ENCODE measurements at places on chromosomes 2 and 18. TPM values are rescaled to one million over a fixed set of nuclear protein-coding genes. Genes with fewer than 3 reads are reported as not detected.

GAREM1 gene
- total RNA-seq: 11.1 TPM

TMEM131 gene
- total RNA-seq: 36.7 TPM

GRCh38 chr18:4130734-4131719, 324.1 kb downstream of the DLGAP1 start:
- H3K4me3 ChIP-seq: no peak overlapping the region
- no peak overlapping the region for H3K27ac ChIP-seq
- no peak for DNase-seq

GRCh38 chr2:183227176-183227575, 102.9 kb downstream of the NUP35 start:
- no peak for DNase-seq
- H3K27ac ChIP-seq: no peak overlapping the region
- no peaks in the 10 kb centered on the region for H3K36me3 ChIP-seq
- H3K4me3 ChIP-seq: no peak overlapping the region
- H3K4me1 ChIP-seq: no peaks in the 10 kb centered on the region
- H3K27me3 ChIP-seq: no peaks in the 10 kb centered on the region

DNA sequence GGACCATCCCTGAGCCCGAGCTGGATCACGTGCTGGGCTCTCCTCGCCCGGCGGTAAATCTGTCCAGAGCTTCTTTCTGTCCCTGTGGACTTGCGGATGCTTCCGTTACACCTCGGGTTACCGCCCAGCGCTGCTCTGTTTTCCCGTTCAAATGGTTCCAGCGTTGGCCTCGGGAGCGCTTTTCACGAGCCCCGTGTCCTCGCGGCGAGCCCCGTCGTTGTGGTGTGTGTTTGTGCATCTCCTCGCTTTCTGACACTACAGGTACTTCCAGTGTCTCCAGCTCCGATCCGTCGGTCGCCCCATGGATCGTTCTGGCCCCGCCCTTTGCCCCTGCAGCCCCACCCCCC, 77.4 kb downstream of the RTP5 start:
- no peak for DNase-seq
- H3K4me1 ChIP-seq: no peaks in the 10 kb centered on the region
- H3K27me3 ChIP-seq: no peaks in the 10 kb centered on the region
- H3K4me3 ChIP-seq: no peak overlapping the region
- H3K27ac ChIP-seq: no peak overlapping the region

DNA sequence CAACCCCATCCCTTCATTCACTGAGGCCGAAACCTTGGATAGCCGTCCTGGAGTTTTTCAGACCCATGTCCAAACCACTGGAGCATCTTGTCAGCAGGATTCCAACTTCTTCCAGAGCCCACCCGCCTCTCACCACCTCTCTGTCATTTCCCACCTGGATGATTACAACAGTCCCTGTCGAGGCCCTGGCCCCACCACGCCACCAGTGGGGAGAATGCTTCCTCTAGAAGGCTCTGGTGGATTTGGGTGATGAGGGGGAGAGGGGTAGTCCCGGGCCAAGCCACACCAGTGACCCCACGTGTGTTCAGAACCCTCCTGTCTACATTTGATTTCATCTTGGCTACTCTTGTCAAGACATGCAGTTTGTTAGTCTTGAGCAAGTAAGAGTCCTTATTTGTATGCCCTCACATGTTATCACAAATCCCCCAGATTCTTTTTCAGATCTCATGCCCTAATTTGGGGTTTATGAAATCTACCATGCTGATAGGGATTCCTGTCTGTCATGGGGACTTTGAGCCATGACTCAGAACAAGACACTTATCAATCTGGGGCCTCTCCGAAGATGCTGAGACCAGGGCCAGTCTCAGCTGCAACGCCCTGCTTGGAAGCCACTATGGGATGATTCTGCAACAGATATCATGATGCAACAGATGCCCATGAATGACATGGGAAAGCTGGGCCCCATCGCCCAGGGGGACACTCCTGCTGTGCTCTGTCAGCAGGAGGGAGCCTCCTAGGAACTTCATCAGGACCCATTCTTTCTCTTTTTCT, 186.1 kb downstream of the ZFP36L2 start:
- DNase-seq: no peak
- H3K27me3 ChIP-seq: no peaks in the 10 kb centered on the region
- no peaks in the 10 kb centered on the region for H3K4me1 ChIP-seq
- H3K36me3 ChIP-seq: no peaks in the 10 kb centered on the region
- H3K27ac ChIP-seq: no peak overlapping the region

CYBRD1 gene
- total RNA-seq: 3.6 TPM

GRCh38 chr2:39688181-39688580, 22.5 kb downstream of the TMEM178A start:
- no peak overlapping the region for H3K27ac ChIP-seq
- no peaks in the 10 kb centered on the region for H3K27me3 ChIP-seq
- no peaks in the 10 kb centered on the region for H3K4me1 ChIP-seq
- H3K36me3 ChIP-seq: no peaks in the 10 kb centered on the region
- H3K4me3 ChIP-seq: no peak overlapping the region

DNA sequence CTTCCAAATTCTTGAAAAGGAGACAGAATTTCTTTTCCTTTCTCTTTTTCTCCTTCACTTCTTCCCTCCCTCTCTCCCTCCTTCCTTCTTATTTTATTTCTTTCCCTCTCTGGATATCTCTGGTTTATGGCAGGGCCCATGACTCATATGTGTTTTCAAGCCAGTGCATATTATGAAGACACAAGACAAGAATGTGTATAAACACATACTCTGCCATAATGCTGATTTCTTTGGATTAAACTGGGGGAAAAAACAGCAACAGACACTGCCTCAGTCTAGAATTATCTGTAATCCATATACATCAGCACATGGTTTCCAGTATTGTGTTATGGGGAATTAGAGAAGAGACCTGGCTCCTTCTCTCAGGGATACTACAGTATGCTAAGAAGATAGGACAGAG, 82.8 kb upstream of the CPO start:
- H3K27ac ChIP-seq: no peak overlapping the region
- DNase-seq: no peak
- H3K27me3 ChIP-seq: no peaks in the 10 kb centered on the region
- no peaks in the 10 kb centered on the region for H3K36me3 ChIP-seq
- no peak overlapping the region for H3K4me3 ChIP-seq

WNT6 gene
- total RNA-seq: not detected

- no peak overlapping the region for H3K27ac ChIP-seq
- H3K36me3 ChIP-seq: no peaks in the 10 kb centered on the region
- H3K27me3 ChIP-seq: no peaks in the 10 kb centered on the region
- peak; percentile 42 for DNase-seq
- no peak overlapping the region for H3K4me3 ChIP-seq
These were observed 63.2 kb downstream of the PLCL1 start for GRCh38 chr2:197867624-197868023.

DNA sequence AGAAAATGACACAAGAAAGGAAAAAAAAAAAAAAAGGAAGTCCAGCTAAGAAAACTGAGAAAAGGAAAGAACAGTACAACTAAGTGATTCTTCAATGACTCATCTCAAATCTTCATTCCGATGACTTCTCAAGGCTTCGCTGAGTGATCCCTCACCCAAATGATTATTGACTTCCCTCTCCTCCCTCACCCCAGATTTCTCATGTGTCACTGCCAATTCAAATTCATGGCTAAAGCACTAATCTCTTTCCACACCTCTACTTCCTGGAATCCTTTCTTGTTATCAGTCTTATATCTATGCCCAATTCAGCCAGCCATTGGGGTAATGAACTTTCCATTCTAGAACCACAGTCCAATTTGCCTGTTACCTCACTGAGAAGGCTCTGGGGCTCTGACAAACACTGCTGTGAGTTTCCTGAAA, 7.2 kb upstream of the ABCB11 start:
- no peak overlapping the region for H3K27ac ChIP-seq
- no peaks in the 10 kb centered on the region for H3K27me3 ChIP-seq
- no peak overlapping the region for H3K4me3 ChIP-seq
- H3K4me1 ChIP-seq: no peaks in the 10 kb centered on the region
- no peak for DNase-seq
- no peaks in the 10 kb centered on the region for H3K36me3 ChIP-seq

DNA sequence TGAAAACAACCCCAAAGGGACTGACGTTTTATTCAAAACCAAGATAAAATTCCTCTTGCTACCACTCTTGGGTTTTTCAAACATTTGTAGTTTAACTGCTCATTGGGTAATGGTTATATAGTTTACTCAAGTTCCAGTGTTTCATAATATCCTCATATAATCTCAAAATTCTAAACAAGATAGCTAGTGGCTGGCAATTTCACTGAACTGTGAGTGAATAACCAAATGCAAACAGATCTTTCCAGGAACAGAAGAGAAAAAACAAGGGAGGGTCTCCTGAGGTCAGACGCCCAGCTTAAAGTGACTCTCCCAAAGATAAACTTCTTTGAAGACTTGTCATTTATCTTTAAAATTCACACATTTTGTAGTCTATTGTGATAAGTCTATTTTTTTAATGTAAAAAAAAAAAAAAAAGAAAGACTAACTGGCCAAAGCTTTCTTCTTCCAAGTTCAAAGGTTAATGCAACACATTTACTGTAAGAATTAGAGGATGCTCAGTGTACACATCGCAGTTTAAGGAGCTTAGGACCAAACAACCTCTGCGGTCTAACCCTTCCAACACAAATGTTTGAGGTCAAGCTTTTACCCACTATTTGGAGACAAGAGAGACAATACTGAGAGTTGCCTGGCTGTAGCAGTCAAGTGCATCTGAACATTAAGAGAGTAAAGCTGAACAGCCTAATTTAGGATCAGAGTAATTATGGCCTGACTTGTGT, 26.6 kb downstream of the LPIN2 start:
- no peaks in the 10 kb centered on the region for H3K36me3 ChIP-seq
- H3K4me1 ChIP-seq: no peaks in the 10 kb centered on the region
- H3K27ac ChIP-seq: no peak overlapping the region
- H3K4me3 ChIP-seq: no peak overlapping the region
- DNase-seq: no peak

DNA sequence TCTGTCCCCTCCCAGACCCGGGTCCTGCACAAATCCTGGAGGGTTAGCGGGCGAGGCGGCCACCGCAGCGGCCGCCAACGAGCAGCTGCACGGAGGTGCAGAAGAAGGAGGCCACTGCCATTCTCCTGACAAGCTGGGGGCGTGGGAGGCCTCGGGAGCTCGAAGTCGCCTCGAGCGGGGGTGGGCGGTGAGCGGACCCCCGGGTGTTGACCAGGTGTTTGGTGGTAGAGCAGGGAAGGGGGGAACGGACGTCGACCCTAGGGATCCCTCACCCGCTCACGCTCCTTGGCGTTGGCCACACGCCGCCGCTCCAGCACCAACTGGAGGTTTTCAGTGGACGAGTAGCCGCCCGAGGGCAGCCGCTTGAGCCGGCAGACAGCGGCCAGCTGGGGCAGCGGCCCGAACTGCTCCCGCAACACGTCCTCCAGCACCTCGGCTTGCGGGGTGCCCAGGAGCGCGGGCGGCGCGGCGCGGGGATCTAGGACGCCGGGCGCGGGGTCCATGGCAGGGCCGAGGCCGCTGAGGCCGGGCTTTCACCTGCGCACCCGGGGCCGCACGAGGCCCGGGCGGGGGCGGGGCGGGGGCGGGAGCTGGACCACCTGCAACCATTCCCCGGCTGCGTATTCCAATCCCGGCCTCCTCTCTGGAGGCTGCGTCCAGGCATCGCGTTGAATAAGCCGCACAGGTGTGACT, at the start of gene FIGLA:
Gene FIGLA, minus strand, starts transcription at position 508 of the 693 bp plus-strand sequence. Its CDS starts 5 bp downstream, at position 503.
- H3K4me1 ChIP-seq: no peaks in the 10 kb centered on the region
- no peaks in the 10 kb centered on the region for H3K36me3 ChIP-seq
- H3K4me3 ChIP-seq: peak within 1 kb of the TSS; percentile 70
- DNase-seq: peak; percentile 85
- no peak within 1 kb of the TSS for H3K27ac ChIP-seq

DNA sequence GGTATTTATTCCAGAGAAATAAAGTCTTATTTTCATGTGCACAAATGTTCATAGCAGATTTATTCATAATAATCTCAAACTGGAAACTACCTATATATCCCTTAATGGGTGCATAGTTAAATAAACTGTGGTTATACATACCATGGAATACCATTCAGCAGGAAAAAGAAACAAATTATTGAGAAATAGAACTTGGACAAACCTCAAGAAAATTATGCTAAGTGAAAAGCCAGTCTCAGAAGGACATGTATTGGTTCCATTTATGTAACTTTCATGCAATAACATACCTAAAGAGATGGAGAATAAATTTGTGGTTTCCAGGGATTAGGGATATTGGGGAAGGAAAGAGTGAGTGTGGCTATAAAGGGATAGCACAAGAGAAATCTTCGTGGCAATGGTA, 452.6 kb downstream of the SETBP1 start:
- H3K4me1 ChIP-seq: no peaks in the 10 kb centered on the region
- DNase-seq: no peak
- no peaks in the 10 kb centered on the region for H3K27me3 ChIP-seq
- H3K4me3 ChIP-seq: no peak overlapping the region
- H3K36me3 ChIP-seq: no peaks in the 10 kb centered on the region
- H3K27ac ChIP-seq: no peak overlapping the region

DNA sequence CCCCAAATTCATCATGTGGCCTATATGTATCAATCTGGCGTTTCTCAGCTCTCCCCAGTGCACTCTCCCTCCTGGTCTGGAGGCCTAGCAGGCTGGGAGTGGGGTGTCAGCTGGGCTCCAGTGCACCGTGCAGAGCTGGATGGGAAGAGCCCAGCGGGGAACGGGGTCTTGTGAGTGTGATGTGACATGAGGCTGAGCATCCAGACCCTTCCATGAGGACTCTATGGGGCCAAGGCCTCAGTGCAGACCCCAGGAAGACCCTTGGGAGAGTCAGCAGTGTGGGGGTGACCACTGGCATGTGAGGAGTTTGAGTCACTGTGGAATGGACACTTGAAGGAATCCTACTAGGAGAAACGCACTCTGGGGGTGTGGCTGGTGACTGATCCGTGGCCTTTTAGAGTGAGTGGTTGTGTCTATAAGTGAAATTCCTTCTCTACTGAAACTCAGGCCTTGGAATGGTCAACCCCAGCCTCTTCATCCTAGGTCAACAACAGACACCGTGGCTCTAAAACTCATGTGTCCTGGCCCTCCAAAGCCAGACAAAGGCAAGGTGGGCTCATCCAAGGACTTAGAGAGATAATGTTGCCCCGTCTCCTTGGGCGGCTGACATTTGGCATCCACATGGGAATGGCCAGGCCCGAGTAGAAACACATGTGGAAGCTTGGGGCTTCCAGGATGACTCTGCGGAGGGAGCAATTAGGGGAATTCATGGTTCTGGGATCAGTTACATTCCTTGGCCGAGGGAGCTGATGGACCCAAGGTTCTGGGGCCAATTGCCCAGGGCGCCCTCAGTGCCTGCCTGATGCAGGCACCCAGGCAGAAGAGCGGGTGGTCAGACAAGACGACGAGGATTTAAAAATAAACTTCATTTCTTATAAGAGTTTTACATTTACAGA, 156.0 kb upstream of the TWIST2 start:
- H3K4me3 ChIP-seq: no peak overlapping the region
- H3K27me3 ChIP-seq: no peaks in the 10 kb centered on the region
- no peaks in the 10 kb centered on the region for H3K4me1 ChIP-seq
- H3K36me3 ChIP-seq: no peaks in the 10 kb centered on the region

GRCh38 chr2:107473150-107473549, 353.5 kb upstream of the RGPD4 start:
- DNase-seq: no peak
- H3K4me3 ChIP-seq: no peak overlapping the region
- no peak overlapping the region for H3K27ac ChIP-seq
- no peaks in the 10 kb centered on the region for H3K36me3 ChIP-seq

RNF152 gene
- 131 TPM for total RNA-seq

GRCh38 chr2:205751569-205752031, 69.3 kb downstream of the NRP2 start:
- no peak overlapping the region for H3K4me3 ChIP-seq
- no peak for DNase-seq
- H3K27ac ChIP-seq: no peak overlapping the region
- no peaks in the 10 kb centered on the region for H3K27me3 ChIP-seq
- H3K4me1 ChIP-seq: no peaks in the 10 kb centered on the region

KCNIP3 gene
- total RNA-seq: 0.82 TPM

GRCh38 chr18:39425172-39425850, 1859.7 kb upstream of the CELF4 start:
- peaks cover 4% of the 10 kb centered on the region for H3K4me1 ChIP-seq
- no peaks in the 10 kb centered on the region for H3K27me3 ChIP-seq
- peak; percentile 44 for DNase-seq
- no peak overlapping the region for H3K27ac ChIP-seq
- no peaks in the 10 kb centered on the region for H3K36me3 ChIP-seq
- peak overlapping the region; percentile 42 for H3K4me3 ChIP-seq
